Omental fat pad (tissue), 4 donors: ENCODE measurements at places on chromosomes 5 and 9. TPM values are rescaled to one million over a fixed set of nuclear protein-coding genes. Genes with fewer than 3 reads are reported as not detected.

DNA sequence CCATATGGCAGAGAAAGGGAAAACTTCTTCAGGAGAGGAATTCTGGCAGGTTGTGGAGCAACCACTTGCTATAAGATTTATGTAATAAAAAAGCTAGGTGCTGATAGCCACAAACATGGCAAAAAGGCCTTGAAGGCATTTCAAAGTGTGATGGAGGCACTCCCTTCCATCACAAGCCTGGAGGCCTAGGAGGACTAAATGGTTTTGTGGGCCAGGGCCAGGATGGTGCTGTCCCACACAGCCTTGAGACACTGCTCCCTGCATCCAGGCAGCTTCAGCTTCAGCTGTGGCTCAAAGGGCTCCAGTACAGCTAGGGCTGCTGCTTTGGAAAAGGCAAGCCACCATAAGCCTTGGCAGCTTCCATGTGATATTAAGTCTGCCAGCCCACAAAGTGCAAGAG lies 632.8 kb downstream of the BRINP1 start:
- no peak for DNase-seq

DNA sequence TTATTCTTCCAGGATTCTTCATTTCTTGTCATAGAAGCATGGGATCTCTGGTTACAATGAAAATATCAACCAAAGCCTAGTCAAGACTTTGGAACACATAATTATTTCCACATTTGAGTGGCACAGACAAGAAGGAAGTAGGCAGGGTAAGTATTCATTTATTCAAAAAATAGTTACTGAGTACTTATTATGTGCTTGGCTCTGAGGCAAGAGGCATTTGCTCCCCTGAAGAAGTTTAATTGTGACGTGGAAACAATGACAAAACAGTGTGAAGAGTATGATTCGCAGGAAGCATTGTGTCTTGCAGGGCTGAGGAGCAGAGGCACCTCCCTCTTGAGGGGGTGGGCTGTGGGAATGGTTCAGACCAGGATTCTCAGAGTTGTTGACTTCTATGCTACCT lies 45.0 kb upstream of the TNFSF15 start:
- DNase-seq = no peak

The IL5 gene
- not detected for total RNA-seq

DNA sequence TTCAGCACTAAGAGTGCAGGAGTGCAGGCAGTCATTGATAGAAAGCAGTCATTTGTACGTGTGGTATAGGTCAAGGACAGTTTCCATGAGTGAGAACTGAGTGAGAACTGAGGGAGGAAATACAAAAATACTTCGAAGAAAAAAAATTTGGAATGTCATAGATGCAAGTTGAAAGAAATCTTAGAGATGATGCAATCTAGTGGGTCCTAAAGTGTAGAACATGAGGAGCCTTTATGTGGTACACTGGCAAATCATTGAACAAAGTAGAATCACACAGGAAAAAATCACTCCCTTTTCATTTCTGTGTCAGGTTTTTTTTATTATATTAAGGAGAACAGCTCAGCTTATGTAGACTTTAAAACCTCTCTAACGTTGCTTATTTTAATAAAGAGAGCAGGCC lies 26.4 kb upstream of the SLC1A1 start:
- DNase-seq = no peak

DNA sequence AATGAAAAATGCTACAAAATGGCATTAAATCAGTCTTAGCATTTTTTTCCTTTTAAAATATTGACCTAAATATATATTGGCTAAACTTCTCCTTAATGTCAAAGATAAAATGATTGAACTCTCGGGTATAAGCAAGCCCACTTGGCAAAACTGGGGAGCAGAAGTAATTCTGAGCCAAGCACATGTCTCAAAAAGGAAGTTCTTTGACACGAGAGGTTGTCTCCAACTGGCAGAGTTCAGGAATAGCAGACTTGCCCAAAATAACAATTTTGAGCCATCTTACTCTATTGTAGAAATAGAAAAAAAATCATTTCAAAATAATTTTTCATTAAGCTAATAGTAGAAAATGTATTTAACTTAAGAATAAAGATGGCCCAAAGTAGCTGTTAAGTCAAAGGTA lies 10.4 kb upstream of the MLLT3 start:
- DNase-seq = no peak

The MVB12B gene
- total RNA-seq = 14.1 TPM

- no peak for DNase-seq
These were observed 3.8 kb downstream of the SRD5A1 start for GRCh38 chr5:6637022-6637421.

The PCDHAC1 gene
- total RNA-seq = 1.1 TPM

The TNFSF8 gene
- total RNA-seq = 7.1 TPM

The ARSI gene
- 0.69 TPM for total RNA-seq

The SARDH gene
- 2.3 TPM for total RNA-seq

DNA sequence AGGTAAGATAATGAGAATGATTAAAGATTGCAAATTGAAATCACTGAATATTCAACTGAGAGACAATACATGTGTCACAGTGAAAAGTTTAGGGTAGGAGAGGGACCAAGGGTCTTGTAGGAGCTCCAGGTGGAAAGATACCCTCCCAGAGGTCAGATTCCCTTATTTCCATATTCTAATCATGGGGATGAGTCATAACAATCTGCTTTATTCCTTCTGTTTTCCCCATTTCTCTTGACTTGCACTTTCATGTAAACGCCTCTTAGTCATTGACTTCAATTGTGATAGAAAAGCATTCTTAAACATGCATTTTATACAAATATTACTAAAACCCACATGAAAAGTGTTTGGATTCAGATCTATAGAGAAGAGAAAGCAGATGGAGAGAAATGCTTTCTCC lies 81.3 kb upstream of the CTSL start:
- no peak for DNase-seq

GRCh38 chr5:112923148-112923917 lies 1.3 kb upstream of the REEP5 start:
- DNase-seq = no peak

- DNase-seq = no peak
These were observed 7.3 kb upstream of the ACOT12 start for GRCh38 chr5:81401266-81401665.

The SHOC1 gene
- total RNA-seq = not detected

DNA sequence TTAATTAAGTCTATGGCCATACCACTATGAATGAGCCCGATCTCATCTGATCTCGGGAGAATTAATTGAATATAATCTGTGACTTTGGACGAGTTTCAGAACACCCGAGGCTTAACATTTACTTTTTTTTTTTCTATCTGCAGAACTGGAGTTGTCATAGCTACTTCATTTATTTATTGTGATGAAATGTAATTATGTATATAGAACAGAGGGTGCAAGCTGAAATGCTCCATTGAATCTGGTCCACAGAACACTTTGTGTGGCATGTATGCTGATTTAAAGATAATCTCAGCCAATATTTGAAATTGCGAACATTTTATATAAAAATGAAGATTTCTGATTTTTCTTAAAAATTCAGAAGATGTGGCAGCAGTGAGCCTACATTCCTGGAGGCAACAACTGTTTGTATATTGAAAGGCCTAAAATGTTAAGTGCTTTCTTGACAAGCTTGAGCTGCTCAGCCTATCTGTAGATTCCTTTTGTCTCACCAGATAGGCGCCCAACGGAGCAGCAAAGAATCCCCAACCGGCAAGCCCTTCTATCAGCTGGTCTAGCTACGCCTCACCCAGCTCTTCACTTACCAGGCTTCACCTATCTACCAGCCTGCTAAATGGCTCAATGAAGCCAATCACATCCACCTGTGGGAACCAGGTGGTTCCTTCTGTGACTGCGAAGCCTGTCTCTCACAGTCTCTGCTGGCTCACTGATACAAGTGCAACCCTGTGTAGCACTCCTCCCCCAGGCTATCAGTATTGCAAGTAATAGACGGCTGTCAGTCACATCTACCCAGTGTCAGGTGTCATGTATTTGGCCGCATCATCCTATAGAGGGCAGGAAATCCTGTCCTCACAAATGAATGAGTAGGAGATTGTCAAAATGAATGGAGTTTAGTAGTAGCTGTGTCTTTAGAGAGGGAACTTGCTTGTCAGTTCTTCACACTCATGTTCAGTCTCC lies 170.6 kb upstream of the MRPS30 start:
- no peak for DNase-seq

- no peak for DNase-seq
These were observed 65.1 kb upstream of the DNAH5 start for GRCh38 chr5:14009575-14009974.

GRCh38 chr5:27810458-27810857 lies 772.1 kb upstream of the CDH9 start:
- no peak for DNase-seq

DNA sequence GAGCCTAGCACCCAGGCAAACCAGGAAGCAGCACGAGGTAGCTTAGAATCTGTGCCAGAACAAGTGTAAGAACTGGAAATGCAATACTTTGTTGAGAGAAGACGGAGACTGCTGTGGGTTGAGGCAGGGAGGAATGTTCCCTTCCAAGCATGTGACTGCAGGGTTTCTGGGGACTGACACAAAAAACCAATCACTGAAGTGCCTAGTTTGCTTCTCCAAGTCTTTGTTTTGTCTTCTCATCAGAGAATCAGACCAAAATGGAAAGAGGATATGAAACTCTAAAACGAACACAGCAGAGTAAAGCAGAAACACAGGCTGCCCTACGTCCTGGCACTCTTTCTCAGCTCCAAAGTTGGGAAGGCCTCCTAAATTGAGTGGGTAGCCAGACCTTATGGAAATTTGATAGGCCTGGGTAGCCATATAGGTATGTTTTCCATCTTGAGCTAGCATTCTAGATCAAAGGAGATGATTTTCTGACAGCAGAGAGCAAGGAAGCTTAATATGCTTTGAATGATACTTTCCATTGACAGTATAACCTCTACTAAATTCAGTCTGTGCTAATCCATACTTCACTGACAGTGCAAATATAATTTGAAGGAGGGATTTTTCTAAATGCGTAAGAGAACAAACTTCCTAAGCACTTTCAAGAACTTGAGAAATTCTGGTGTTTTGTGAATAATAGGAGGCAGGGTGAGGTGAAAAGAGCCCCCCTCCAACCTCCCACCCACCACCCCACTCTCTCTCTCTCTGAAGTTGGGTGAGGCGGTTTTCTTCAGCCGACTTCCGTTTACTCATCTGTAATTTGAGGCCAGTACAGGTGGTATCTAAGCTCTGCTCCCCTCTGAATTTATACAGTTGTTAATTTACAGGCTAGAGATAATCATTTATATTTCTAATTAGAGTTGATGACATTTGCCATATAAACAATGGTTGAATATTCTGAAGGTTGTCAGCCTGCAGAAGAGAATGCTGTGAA lies 5.5 kb downstream of the ADRB2 start:
- DNase-seq = no peak
